Fibroblast of skin of left quadriceps (primary cell): ENCODE measurements at places on chromosomes 4 and X.

DNA sequence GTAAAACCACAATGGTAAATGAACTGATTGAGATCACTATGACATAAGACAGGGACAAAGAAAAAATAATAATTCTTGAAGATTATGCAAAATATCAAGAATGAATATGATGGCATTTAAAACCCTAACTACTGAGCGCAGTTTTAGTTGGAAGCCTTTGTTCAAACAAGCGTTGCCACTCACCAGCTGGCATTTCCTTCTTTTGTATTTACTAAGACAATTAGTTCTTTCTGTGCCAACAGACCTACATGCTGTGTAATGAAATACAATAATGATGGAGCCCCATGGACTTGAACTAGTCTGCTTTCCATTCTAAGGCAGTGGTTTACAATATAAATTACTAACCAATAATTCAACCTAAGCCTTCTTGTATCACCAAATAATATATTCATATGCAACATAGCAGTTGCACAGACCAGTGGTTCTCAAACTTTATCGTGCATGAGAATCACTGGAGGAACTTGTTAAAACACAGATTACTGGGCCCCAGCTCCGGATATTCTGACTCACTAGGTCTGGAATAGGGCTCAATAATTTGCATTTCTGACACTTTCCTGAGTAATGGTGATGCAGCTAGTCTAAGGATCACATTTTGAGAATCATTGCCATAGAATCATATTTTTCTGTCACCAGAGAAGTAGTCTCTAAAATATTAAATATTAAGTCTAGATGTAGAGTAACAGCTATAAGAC lies 196.4 kb upstream of the MAGEB18 start:
- no peak for DNase-seq

DNA sequence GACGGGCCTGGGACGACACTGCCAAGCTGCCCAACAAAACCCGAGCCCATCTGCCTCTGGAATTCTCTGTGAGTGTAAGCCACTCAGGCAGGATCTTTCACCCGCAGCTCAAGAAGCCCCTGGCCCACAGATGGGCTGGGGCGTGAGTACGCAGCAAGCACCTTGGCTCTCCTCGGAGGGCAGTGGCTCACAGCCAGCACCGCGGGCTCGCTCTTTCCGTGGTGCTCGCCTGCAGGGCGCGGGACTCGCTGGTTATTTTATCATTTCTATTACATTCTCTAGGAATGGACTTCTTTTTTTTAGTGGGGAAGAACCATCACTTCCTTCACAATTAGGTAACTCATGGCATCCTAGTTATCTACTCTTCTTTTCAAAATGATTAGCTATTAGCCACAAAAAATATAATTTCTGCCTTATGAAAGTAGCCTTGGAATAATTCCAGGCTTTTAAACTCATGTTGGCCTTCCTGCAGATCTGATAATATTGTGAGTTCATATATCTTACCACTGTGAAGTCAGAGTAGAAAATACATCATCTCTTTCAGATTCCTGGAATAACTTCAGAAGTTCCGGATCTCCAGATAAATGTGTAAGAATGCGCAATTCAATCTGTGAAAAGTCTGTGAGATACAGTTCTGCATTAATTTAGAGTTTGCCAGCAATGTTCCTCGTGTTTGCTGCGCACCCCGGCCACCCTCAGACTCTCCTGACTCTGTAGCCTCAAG lies 68.6 kb downstream of the NAT8L start:
- no peak for DNase-seq

- DNase-seq = no peak
Observed at GRCh38 chr4:20192736-20193135, 59.0 kb upstream of the SLIT2 start.

- DNase-seq = no peak
Observed at GRCh38 chrX:76172325-76172893, 453 bp upstream of the PBDC1 start.

DNA sequence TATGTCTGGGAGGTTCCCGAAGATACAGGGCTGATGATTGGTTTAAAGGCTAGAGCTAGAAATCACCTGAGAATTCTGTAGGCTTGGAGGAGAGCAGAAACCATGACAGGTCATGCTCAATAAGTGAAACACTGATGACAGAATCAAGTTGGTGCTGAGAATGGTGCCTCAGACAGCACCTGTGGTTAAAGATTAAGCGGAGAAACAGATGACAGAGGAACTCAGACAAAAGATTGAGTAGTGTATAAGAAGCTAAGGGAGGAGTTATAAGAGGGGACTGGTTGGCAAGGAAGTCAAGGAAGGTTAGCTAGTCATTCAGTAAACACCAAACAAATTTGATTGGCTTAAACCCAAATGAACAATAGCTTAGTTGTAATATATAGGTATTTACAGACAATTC lies 385.4 kb upstream of the CNKSR2 start:
- DNase-seq = no peak

DNA sequence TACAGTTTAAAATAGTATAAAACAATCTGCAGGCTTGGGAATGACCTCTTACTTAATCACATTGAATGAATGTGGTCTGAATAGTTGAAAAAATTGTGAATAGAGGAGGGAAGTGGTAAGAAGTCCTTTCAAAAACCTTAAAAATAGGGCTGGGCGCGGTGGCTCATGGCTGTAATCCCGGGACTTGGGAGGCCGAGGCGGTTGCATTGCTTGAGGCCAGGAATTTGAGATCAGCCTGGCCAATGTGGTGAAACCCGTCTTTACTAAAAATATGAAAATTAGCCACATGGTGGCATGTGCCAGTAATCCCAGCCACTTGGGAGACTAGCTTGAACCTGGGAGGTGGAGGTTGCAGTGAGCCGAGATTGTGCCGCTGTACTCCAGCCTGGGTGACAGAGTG lies 36.5 kb downstream of the HERC3 start:
- DNase-seq = no peak

DNA sequence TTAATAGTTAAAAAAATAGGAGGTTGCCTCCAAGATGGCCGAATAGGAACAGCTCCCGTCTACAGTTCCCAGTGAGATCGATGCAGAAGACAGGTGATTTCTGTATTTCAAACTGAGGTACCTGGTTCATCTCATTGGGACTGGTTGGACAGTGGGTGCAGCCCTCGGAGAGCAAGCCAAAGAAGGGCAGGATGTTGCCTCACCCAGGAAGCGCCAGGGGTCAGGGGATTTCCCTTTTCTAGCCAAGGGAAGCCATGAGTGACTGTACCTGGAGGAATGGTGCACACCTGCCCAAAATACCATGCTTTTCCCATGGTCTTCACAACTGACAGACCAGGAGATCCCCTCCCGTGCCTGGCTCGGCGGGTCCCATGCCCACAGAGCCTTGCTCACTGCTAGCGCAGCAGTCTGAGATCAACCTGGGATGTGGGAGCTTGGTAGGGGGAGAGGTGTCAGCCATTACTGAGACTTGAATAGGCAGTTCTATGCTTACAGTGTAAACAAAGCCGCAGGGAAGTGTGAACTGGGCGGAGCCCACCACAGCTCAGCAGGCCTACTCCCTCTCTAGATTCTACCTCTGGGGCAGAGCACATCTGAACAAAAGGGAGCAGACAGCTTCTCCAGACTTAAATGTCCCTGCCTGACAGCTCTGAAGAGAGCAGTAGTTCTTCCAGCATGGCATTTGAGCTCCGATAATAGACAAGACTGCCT lies 47.5 kb downstream of the PPA2 start:
- no peak for DNase-seq

GRCh38 chr4:38667085-38667893 lies 3.3 kb downstream of the KLF3 start:
- peak; percentile 96 for DNase-seq

DNA sequence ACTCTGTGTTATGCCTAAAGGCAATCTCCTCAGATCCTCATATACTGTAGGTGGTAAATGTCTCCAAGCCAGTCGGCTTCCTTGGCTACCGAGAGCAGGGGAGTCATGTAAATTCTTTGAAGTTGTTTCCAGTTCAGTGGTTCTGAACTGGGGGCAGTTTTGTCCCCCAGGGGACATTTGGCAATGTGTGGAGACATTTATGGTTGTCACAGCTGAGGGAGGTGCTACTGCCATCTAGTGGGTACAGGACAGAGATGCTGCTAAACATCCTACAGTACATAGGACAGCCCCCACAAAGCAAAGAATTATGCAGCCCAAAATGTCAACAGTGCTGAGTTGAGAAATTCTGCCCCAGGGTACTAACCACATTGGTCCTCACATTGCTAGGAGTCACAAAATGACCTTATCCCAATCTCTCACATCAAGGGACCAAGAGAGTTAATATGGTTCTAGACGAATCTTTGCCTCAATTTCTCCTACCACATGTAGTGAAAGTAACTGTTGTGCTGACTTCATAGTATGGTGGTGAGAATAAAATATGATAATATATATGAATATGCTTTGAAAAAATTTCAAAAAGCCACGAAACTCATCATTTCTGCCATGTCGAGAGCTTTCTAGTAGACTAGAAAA lies 104.4 kb upstream of the ARHGAP24 start:
- peak; percentile 15 for DNase-seq

DNA sequence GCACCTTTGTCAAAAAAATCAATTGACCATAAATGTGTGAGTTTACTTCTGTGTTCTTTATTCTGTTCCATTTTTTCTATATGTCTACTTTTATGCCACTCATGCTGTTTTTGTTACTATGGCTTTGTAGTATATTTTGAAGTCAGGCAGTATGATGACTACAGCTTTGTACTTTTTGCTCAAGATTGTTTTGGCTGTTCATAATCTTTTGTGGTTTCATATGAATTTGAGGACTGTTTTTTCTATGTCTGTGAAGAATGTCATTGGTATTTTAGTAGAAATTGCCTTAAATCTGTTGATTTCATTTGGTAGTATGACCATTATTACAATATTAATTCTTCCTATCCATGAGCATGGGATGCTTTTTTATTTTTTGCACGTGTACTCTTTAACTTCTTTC lies 346.8 kb downstream of the PPP3CA start:
- no peak for DNase-seq

DNA sequence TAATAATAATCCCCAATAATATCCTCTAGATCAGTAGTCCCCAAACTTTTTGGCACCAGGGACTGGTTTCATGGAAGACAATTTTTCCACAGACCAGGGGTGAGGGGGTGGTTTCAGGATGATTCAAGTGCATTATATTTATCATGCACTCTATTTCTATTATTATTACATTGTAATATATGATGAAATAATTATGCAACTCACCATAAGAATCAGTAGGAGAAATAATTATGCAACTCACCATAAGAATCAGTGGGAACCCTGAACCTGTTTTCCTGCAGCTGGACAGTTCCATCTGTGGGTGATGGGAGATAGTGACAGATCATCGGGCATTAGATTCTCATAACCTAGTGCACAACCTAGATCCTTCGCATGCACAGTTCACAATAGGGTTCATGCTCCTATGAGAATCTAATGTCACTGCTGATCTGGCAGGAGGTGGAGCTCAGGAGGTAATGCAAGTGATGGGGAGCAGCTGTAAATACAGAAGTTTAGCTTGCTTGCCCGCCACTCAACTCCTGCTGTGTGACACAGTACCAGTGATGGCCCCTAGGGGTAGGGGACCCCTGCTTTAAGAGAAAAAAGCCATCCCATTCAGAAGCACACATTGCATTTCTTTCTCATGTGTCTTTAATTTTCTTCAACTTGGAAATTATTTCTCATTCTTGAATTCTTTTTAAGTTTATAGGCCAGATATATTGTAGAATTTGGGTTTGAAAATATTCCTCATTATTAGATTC lies 16.0 kb upstream of the SH3RF1 start:
- no peak for DNase-seq

GRCh38 chr4:177246641-177247584 lies 62.8 kb upstream of the NEIL3 start:
- peak; percentile 13 for DNase-seq

DNA sequence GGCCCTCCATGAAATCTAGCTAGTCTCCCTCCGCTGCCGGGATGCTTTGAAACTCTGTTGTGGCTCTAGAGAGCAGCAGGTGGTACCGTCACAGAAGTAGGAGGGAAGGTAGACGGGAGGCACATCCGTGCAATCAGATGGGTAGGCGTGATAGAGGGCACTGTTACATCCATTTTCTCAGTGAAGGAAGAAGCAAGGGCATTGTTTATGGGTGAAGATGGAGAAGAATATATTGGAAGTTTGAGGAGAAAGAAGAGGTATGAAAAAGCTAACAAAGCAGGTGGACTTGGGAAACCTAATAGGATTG lies 1.3 kb downstream of the ANAPC4 start:
- DNase-seq = no peak

DNA sequence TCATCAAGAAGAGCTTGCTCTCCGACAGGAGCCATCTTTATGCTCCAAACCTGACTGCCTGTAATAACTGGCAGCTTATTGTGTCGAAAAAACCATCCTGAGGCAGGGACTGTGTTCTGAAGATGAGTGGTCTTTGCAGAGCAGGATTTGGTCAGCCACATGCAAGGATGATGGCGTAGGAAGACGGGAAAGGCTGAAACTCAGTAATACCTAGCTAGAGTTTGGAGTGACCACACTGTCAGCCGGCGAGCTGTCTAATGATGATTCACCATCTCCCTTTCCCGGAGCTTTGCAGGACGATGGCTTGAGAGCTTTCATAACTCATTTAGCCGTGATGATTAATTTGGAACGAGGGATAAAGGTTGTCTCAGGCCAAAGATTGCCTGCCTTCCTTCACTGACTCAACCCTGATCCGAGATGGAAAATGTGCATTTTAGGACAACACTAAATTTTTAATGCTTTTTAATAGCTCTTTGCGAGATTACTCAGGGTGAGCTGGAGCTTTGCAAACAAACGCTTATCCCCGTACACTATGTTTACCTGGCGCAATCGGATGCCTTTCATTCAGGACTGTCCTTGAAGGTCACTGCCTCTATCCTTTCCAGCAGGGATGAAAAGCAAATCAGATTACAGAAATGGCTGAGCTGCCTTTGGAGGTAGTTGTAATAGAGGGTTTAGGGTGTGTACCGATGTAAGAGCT lies 288.5 kb downstream of the ASMT start:
- peak; percentile 30 for DNase-seq

GRCh38 chrX:37468124-37468739 lies 103.2 kb upstream of the LANCL3 start:
- DNase-seq = no peak

DNA sequence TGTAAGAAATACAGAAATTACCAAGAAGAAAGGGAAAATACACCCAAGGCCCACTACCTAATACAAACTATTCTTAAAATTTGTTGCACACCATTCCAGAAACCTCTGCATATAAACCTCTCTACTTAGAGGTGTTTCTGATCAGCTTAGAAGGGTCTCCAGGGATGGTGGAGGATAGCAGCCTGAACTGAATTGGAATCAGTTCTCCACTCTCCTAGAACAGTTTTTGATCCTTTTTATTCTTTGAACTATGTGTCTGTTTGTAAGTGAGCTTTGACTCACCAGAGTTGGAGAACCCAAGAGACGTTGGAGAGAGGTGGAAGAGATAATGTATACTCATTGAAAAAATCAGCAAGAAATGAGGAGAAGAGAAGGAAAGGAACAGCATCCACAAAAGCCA lies 96.6 kb upstream of the OTUD4 start:
- DNase-seq = no peak
